ENCODE measurements at places on chromosomes 5 and 9.

GRCh38 chr5:5671823-5672222 lies 249.3 kb downstream of the ICE1 start:
- no peaks in the 10 kb centered on the region for H3K27me3 ChIP-seq
- H3K4me3 ChIP-seq = no peak overlapping the region
- H3K4me1 ChIP-seq = no peaks in the 10 kb centered on the region
- no peak for DNase-seq
- no peaks in the 10 kb centered on the region for H3K36me3 ChIP-seq

DNA sequence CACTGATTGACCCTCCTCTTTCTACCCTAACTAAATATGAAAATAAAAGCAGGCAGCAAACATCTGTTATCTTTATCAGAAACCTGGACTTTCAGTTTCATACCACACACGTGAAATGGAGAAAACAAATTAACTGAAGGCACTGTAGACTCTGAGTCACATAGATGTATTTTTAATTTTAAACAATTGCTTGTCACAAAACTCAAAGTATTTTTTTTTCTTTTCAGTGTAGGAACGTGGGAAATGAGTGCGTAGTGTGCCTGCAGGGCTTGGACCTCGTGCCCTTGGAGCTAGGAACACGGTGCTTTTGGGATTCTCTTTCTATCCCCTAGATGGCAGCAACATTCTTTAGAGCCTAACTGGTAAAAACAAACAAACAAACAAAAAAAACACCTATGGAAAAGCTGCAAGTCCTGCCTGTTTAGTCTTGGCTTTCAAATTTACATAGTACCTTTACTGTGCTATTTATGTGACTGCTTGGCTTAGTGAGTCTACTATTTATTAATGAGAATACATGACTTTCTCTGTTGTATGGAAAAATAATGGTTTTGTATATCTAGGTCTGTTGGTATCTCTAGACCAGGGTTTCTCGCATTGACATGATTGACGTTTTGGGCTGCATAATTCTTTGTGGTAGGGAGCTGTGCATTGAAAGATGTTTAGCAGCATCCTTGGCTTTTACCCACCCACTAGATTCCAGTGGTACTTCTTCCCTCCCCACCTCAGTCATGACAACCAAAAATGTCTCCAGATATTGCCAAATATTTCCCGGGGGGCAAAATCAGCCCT lies 16.8 kb upstream of the ACTBL2 start:
- no peak for DNase-seq
- peaks cover 7% of the 10 kb centered on the region for H3K4me1 ChIP-seq
- no peaks in the 10 kb centered on the region for H3K27me3 ChIP-seq
- no peak overlapping the region for H3K4me3 ChIP-seq
- H3K27ac ChIP-seq = no peak overlapping the region

- DNase-seq = no peak
- no peaks in the 10 kb centered on the region for H3K36me3 ChIP-seq
- no peak overlapping the region for H3K4me3 ChIP-seq
- H3K4me1 ChIP-seq = peaks cover 4% of the 10 kb centered on the region
- no peaks in the 10 kb centered on the region for H3K27me3 ChIP-seq
These were observed 3.6 kb upstream of the DPH7 start for GRCh38 chr9:137582286-137582860.

- H3K4me1 ChIP-seq = peaks cover 8% of the 10 kb centered on the region
- H3K27ac ChIP-seq = no peak overlapping the region
- DNase-seq = peak; percentile 11
- no peaks in the 10 kb centered on the region for H3K36me3 ChIP-seq
These were observed 59.0 kb upstream of the KLF4 start for GRCh38 chr9:107548298-107549142.

DNA sequence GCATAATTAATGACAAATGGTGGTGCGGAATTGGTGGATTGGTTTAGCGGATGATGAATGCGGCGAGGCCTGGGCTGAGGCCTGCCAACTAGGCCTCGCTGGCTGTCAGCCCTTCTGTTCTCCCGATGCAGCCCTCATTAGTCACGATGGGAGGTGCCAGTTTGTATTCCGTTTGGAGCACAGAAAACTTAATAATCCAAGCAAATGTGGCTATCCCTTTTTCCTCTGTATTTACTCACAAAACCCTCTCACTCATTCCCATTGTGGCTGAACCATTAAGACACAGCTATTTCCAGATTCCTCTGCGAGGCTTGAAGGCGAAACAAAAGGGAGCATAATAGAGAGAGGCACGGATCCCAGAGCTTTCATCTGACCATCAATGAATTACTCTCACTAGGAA lies 114.3 kb downstream of the MVB12B start:
- H3K4me3 ChIP-seq = no peak overlapping the region
- no peak for DNase-seq
- no peak overlapping the region for H3K27ac ChIP-seq
- H3K27me3 ChIP-seq = no peaks in the 10 kb centered on the region
- no peaks in the 10 kb centered on the region for H3K36me3 ChIP-seq
